Activated T-helper 1 cell treated with anti-CD3 and anti-CD28 coated beads, Interleukin-2, amount 50 U/mL, for 16 hours (primary cell): ENCODE measurements at places on chromosomes 1 and 21.
A peak's percentile ranks its signal among the peaks of the same experiment; 100 is the strongest.

- DNase-seq = no peak
These were observed 7.0 kb upstream of the TAL1 start for GRCh38 chr1:47238935-47239592.

- DNase-seq = no peak
These were observed 315.8 kb upstream of the KAZN start for GRCh38 chr1:14282707-14283106.

- no peak for DNase-seq
These were observed 39.0 kb downstream of the TBX19 start for GRCh38 chr1:168319691-168320090.

GRCh38 chr21:40315626-40316025, 448.4 kb downstream of the PCP4 start:
- no peak for DNase-seq

GRCh38 chr21:45404730-45405270, at the start of gene COL18A1:
Gene COL18A1, plus strand, starts transcription at chr21:45405165. Its CDS starts 66 bp downstream, at chr21:45405231.
- no peak for DNase-seq

GRCh38 chr1:232405781-232406180, 224.2 kb downstream of the SIPA1L2 start:
- no peak for DNase-seq

GRCh38 chr1:29094954-29095353, 28.7 kb downstream of the TMEM200B start:
- DNase-seq = no peak

DNA sequence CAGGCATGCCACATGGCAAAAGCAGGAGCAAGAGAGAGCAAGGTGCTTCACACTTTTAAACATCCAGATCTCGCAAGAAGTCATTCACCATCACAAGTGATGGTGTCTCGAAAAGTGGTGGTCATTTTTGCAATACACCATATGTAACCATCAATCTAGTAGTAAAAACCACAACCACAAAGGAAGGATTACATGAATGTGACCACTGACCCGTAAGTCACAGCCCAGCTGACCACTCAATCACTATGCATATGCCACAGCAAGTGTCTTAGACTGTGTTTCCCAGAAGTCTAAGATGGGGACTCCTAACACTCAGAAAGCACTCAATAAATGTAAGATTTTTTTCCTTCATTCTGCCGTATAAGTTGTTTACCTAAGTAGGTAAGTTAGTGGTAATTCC, 76.9 kb downstream of the FH start:
- DNase-seq = no peak

DNA sequence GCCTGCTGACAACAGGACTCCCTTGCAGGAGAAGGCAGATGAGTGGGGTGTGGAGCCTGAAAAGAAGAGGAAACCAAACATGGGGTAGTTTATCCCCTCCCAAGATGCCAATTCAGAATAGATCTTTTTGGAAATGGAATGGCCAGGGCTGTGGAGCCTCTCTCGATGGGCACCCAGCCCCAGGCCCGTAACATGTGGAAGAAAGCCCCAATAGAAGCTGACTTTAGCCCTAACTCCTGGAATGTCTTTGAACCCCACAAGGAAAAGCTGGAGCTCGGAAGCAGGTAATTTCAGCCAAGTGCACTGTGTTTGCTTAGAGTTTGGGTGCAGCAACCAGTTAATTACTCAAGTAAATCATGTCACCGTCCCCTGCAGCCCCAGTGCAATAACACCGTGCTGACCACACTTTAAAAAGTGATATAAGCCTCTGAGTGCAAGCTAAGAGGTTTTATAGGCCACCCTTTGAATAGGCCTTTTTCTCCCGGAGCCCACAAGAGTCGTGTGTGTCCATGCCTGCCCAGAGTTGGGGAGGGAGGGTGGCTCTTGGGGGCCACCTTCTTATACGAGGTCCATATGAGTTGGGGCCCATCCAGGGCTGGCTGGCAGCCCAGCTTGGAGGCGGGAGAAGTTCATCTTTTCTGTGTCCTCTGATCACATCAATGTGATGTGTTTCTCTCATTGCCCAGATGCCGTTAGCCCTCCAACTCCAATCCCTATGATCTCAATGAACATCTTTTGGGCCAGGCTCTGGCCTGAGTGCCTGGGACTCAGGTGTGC, 153.2 kb downstream of the TRABD2B start:
- no peak for DNase-seq

DNA sequence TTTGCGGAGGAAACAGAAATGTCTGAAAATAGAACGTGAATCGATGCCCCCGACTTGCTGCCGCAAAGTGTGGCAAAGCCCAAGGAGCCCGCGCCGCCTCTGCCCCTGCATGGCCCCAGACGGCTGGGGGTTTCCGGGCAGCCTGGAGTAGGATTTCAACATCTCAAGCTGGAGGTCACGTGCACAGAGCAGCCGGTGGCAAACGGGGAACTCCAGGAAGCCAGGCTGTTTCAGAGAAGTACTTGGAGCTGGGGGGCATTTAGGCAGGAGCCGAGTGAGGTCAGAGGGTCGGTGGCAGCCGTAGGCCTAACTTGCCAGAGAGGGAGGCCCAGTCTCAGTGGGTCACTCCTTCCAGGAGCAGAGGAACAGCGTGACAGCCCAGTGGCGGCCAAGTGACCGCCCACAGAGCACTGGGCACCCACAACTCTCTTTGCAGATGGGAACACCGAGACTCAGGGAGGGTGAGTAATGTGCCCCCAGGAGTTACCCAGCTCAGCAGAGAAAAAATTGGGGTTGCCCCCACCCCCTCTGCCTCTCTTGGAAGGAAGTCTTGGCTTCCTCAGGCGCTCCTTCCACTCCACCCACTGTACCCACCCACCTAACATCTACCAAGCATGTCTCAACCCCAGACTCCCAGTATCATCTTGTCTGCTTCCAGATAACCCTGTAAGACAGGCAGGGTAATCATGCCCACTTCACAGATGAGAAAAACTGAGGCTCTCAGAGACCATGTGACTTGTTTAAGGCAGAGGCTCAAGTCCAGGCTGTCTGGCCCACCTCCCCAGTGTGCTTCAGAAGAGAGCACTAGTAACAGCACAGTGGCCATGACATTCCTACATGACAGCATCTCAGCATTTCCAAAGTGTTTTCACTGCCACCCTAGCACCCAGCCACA, 179.4 kb downstream of the HIVEP3 start:
- DNase-seq = peak; percentile 59
